SHP77 treated with DMSO at 0.1 percent for 48 hours (cell line): ENCODE measurements at places on chromosomes 2 and 18.

DNA sequence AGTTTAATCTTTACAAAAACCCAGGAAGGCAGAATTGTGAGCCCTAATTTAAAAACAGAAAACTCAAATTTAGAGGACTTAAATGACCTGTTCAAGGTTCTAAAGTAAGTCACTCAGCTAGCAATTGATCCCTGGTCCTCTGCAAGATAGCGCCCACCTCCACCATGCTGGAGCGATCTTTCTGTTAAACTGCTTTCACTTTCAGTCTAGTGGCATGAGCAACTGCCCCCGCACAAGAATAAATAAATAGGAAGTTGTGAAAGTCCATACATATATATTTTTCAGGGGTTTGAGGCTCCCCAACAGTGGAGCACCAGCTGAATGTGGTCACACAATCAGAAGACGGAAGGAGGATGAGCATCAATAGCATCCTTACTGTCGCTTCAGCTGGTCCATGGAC, 217.9 kb downstream of the NAPG start:
- DNase-seq: no peak

GRCh38 chr18:51503351-51503750, 305.9 kb upstream of the MEX3C start:
- no peak for DNase-seq

- DNase-seq: no peak
Measured at GRCh38 chr2:71340176-71340575, 8.6 kb downstream of the ZNF638 start.

- DNase-seq: no peak
Measured at GRCh38 chr2:126990200-126990599, 91.5 kb downstream of the TEX51 start.

DNA sequence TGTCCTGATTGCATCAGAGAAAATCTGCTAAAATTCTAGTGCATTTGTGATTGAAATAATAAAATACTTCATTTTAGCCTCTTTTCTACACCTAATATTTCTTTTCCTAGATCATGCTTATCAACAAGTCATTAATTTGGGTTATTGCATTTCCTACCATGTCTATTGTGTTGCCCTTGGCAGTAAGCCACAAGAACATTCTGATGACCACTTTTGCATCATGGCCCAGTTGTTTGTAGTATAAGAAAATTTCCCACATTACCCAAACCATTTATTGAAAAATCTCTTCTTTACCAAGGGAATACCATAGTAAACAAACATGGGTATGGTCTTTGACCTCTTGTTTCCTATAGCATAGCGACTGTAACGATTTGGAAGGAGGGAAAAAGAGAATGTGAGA, 76.3 kb downstream of the R3HDM1 start:
- no peak for DNase-seq

DNA sequence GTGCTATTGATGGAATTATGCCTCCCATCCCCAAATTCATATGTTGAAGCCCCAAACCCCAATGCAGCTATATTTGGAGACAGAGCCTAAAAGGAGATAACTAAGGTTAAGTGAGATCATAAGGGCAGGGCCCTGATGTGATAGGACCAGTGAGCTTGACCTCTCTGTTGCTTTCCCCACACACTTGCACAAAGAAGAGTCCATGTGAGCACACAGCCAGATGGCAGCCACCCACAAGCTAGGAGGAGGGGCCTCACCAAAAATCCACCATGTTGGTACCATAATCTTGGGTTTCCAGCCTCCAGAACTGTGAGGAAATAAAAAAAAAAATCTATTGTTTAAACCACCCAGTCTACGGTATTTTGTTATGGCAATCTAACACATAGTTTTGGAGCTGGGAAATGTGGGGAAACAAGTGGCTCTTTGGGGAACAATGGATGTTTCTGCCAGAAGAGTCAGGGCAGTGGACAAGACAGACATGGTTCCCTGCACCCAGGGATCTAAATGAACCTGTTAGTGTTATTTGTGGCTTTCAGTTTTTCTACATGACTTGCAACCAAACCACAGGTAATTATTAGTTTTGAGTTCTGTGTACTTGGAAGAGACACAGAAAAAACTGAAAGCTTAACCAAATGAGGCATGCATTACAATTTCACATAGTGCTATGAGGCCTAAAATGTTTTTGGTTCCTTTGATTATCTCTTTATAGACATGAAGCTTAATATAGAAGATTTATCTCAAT, 259.1 kb downstream of the LTBP1 start:
- DNase-seq: no peak

- no peak for DNase-seq
Measured at GRCh38 chr2:67039517-67040103, 357.5 kb upstream of the ETAA1 start.

- no peak for DNase-seq
Measured at GRCh38 chr18:41972067-41972925, 17.3 kb downstream of the PIK3C3 start.

DNA sequence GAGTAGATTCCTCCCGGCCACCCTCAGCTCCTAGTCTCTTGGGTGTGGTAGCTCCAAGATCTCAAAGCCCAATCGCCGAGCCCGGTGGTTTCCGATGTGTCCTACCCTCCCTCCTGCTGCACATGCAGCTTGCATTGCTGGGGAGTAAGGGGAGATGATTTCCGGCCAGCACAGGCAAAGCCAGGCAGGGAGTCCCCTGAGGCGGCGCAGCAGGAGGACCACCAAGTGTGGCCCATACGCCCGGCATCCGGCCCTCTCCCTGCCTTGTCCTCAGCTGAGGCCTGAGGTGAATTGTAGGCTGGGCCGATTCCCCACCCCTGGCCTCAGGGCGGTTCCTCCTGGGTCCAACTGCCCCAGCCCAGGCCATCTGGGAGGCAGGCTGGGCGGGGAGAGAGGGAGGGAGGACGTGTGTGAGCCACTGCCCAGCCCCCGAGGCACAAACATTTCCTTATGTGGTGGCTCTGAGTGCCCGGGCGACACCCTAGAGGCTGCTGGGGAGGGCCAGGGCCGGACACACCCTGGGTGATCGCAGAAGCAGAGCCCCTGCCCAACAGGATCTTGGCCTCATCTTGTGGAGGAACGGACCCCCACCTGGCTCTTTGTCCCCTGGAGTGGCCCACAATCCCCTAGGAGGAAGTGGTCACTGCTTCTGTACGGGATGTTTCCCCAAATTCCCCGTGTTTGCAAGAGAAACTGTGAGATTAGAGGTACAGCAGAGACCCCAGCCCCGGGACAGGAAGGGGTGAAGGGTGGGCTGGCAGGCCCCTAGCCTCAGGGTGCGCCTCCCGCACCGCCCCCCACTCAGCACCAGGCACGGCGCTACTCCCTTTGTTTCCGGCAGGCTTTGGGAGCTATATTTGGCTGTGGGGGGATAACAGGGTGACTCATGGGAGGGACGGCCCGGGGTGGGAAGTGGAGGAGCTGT, 41.9 kb upstream of the PTMA start:
- peak; percentile 84 for DNase-seq

GRCh38 chr2:74020702-74021406, 36.1 kb downstream of the TET3 start:
- no peak for DNase-seq

GRCh38 chr18:2134364-2134763, 436.9 kb downstream of the METTL4 start:
- no peak for DNase-seq

- DNase-seq: no peak
Measured at GRCh38 chr2:64212801-64213321, 68.6 kb upstream of the PELI1 start.

DNA sequence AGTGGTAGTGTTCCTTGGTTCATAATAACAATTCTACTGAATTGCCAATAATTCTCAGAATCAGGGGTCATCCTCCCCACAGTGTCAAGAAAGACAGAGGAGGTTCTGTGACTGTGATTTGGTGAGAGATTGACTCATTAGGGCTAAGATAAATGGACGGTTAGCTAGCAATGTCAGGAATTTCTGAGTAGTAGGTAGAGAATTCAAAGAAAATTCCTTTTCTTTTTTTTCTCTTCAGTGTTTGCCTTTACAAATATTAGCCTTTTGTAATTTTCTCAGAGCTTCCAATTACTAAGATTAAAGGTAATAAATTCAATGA, 16.8 kb upstream of the CRIM1 start:
- DNase-seq: no peak

GRCh38 chr2:66577321-66578053, 142.6 kb downstream of the MEIS1 start:
- DNase-seq: no peak

DNA sequence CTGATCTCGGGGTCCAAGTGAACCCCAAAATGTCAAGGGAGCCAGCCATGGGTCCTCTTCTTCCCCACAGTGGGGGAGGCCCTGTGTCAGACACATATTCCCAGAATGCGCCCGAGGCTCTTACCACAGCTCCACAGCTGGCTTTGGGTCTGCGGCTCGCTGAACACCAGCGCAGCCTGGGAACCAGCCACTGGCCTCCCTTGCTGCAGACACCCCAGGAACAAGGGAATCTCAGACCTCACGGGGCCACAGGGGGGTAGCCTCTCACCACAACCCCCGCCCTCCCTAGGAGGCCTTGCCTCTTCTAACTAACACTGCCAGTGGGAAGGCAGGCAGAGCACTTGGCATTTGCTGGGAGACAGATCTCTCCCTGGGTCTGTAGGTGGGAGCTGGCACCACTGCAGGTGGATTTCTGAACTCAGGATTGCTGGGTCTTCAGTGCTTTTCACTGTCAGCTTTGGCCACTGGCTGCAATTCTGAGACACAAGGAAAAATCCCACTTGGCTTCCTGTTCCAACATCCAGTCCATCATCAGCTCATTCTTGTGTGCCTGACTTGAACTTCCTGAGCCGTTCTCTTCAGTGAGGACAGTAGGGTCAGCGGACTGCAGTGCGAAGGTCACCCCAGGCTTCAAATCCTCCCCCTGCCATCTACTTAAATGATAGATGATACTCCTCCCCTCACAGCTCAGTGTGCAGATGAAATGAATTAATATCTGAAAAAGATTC, 128.7 kb downstream of the CAPN13 start:
- no peak for DNase-seq

DNA sequence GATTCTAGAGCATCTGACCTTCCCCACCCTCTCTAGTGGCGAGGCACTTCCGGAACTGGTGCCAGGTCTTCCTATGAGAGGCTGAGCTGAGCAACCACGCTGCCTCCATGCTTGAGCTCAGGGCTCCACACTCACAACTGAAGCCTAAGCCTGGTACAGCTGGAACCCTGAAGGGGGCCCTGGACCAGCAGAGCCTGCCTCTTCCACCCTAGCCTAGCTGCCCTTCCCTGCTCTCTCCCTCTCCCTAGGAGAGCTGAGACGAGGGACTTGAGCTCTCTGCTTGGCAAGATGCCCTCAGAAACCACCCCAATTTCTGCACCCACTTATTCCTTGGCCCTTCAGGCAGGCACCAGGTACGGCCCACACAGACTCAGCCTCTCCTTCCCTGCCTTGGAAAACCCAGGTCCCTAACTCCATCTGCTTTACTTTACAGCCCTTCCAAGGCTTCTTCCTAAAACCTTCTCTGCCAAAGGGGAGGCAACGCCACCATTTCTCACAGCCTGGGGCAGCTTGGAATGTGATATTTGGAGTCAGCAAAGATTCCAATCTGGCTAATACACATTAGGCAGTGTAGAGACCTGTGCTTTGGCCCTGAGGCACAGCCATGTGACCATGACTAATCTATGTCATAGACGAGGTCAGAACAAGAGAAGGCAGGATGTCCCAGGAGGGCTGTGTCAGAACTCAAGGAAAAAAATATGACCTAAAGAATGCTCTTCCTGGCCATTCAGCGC, 18.8 kb downstream of the COX7A2L start:
- no peak for DNase-seq

- no peak for DNase-seq
Measured at GRCh38 chr2:83971547-83971946, 487.5 kb downstream of the SUCLG1 start.

GRCh38 chr2:114543236-114543766, 100.9 kb downstream of the DPP10 start:
- DNase-seq: no peak

GRCh38 chr2:15348636-15349035, 212.5 kb downstream of the NBAS start:
- DNase-seq: no peak

DNA sequence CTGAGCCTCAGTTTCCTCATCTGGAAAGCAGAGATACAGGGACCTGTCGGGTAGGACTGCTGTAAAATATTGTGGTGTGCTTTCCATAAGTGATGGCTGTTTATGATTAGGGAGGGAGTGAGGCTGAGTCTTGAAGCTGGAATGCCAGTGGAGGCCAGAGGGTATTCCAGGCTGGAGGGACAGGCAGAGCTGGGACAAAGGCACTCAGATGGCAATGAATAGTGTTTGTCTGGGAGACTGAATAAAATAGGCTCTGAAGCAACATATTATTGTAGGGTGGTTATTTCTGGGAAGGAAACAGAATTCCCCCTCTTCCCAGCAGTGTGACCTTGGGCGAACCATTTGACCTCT, 120.7 kb downstream of the INHBB start:
- no peak for DNase-seq

GRCh38 chr2:106857882-106858478, 28.0 kb downstream of the ST6GAL2 start:
- DNase-seq: no peak

DNA sequence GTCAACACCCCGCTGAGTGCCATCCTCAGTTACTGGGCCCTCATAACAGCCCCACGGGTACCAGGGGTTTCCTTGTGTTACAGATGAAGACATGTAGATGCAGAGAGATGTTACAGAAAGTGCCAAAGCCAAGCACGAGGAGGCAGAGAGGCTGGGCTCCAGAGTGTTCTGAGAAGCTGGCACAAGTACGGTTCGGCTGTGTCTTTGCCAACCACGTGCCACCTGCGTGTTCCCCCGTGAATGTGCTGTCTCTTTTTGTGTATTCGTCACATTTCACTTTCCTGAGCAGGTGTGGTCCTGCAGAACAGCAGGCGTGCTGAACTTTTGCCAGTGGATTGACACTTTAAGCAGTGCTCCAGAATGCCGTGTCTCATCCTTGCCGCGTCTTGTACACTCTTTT, 124.6 kb downstream of the NCK2 start:
- DNase-seq: no peak

DNA sequence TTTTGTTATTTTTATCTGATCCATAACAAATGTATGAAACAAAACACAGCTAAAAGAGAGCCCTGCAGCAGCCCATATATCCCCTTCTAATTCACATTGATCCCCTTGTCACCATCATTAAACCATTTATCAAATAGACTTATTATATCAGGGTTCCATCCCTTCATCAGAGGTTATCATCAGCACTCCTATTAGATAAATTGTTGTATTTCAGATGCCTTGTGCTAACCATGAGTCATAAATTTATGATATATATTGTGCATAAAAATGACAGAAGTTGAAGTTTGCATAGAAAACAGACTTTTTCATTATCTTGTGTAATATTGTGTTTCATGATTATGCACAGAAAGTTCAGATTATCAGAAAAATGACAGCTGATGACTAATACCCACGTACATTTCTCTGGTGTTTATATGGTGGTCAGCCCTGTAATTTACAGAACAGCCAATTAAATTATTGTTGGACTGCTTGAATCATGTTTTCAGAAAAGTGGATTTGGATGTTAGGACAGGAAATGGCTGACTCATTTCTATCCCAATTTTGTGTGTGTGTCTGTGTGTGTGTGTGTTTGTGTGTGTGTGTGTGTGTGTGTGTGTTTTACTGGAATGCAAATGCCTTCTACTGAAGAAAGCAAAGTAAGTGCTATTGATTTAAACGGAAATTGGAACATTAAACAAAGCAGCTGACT, 80.9 kb downstream of the PPP1R1C start:
- no peak for DNase-seq
